ENCODE measurements at places on chromosomes 11 and 22. TPM values are rescaled to one million over a fixed set of nuclear protein-coding genes. Genes with fewer than 3 reads are reported as not detected.

DNA sequence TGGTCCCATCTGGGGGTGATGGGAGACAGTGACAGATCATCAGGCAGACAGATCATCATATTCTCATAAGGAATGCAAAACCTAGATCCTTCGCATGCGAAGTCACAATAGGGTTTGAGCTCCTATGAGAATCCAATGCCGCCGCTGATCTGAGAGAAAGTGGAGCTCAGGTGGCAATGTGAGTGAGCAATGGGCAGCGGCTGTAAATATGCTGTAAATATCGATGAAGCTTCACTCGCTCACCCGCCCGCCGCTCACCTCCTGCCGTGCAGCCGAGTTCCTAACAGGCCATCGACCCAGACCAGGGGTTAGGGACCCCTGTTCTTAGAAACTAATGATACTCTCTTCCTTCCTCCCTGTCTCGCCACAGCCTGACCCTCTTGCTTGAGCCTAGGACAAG, 9.4 kb upstream of the PLA2G6 start:
- no peak for DNase-seq

DNA sequence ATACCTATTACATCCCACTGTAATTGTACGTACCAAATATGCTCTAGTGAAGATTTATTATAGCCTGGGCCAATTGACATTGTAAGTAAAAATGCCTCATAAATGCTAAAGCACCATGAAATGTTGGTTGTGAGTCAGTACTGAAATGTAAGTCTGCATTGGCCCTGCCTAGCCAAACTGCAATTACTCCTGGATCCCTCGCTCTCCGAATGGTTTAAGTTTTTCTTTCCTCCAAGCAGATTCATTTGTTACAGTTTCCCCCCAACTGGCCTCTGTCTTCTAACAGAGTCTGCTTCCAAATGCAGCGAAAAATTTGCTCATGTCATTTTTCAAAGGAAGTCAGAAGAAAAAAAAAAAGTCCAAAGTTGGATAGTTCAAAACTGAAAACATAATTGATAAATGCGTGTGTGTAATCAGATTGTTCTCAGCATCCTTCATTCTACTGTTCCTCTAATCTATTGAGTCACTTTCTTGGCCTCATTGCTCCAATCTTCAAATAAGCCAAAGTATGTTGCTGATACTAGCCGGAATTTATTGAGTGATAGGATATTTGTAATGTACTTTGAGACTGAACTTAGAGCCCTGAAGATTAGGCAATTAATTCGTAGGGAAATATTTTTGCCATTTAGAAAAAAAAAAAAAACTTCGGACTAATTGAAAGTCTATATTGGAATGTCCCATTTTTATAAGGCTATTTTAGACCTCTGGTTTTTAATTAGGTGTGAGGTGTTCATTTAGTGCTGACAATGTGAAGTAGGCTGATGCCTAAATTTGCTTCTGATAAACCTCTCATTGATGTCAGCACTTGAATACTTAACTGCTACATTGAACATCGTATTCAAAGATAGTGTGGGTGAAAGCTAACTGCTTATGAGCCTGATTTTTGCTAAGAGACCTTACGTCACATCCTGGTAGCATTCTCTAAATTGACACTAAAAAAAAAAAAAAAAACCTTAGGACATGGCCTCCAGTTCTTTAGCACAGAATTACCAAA, 93.4 kb downstream of the WT1 start:
- no peak for DNase-seq

GRCh38 chr22:36351921-36352802, 35.6 kb downstream of the MYH9 start:
- peak; percentile 51 for DNase-seq

DNA sequence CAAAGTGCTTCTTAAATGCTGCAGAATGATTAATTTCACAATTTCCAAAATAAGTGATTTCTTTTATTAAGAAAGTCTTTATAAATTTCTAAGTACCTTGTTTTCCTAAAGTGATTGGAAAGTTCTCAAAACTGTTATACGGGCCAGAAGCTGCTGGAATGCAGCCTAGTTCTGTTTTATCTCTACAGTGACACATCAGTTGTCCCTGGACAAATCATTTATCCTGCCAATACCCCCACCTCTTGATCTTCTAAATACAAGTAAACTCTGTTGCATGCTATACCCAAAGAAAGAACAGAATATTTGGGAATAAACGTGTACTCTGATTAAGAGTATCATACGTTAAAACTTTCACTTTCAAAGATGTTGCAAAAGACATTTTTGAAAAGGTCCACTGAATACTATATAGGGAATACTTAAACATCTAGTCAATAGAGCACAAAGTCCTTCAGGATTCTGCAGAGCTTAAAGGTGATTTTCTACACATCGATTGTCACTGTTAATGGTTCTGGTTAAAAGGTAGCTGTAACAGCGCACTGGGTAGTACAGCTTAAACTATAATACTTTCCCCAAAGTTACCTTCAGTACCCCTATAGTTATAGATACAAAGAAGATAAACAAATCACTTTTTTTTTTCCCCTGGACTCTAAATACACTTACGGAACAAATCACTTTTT, 92.1 kb upstream of the APOA1 start:
- DNase-seq: no peak

- DNase-seq: peak; percentile 20
Observed at GRCh38 chr11:42066113-42066512, 606.7 kb upstream of the LRRC4C start.

DNA sequence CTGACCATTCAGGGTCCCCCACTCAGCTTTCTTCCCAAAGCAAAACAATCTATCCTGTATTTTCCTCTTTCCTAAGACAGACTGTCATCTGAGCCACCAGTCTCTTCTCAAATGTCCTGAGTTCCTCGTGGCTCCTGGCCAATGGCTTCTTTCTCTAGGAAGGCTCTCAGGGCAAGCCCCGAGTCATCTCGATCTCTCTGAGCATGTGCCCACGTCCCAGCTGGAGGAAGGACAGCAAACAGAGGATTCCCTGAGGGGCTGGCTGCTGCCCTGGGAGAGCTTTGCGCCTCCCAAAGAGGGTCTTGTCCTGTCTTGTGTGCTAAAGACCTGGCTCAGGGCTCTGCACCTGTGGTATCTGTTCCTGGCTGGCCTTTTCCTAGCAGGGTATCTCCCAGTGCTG, 8.3 kb downstream of the SLC37A2 start:
- DNase-seq: no peak

The OOSP1 gene
- not detected for total RNA-seq

DNA sequence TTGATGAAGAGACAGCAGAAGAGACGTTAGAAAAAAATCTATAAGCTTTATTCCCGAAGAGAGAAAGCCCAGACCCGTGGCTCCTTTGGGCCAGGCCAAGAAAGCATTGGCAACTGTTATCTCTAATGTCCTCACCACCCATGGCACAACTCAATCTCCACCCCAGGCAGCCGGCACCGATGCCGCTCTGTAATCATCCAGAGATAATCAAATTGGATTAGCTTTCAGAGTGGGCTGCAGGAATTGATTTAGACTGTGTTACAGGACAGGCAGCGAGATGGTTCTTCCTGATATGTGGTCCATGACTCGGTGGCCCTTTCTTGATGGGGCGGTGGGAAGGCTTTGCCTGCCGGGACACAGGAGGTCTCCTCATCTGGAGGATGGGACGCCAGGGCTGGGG, 383.9 kb downstream of the TBC1D22A start:
- DNase-seq: no peak

The C11orf16 gene
- total RNA-seq: not detected

DNA sequence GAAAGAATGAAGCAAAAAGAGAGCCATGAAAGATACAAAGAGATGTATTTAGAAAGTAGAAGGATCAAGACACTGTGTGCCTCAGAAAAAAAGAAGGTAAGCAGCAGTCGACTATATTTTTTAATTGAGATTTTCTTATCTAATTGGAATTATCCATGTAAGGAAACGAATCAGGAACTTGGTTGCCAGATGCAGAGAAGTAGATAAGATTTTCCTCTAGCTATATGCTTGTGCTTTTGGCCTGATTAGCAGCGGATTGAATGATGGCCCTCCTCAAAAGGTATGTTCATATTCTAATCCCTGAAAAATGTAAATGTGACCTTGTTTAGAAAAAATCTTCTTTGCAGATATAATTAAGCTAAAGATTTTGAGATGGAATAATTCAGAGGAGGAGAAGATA, 43.9 kb upstream of the CARD18 start:
- no peak for DNase-seq

GRCh38 chr11:119664063-119664572, 64.9 kb downstream of the NECTIN1 start:
- DNase-seq: no peak

The USP2 gene
- total RNA-seq: 0.27 TPM

GRCh38 chr22:46023558-46023981, 46.6 kb upstream of the WNT7B start:
- no peak for DNase-seq

The MORC2 gene
- total RNA-seq: 23.8 TPM

DNA sequence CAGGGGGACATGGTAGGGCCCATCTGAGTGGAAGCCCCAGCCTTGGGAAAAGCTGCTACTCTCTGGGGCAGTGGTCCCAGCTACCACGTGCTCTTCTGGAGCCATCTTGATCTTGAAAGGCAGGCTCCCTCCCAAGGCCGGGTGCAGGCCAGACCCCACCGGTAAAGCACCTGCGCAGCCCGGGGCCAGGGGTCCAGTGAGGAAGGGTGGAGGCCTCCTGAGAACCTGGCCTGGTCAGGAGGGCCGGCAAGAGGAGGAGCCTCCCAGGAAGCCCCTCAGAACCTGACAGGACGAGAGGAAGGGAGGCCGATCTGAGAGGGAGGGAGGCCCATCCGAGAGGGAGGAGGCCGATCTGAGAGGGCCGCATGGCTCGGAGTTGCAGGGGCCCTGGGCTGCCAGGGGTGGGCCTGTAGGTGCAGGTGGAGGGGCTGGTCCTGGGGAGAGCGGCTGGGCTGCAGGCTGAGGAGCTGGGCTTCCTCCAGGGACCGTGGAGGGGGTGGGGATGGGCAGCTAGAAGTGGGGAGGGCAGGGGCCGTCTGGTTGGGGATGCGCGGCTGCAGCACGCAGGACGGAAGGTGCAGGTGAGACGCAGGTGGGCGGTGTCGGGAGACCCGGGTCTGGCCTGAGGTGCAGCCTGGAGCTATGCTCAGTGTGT, 529 bp downstream of the GRAMD4 start:
- DNase-seq: no peak

GRCh38 chr11:38842991-38843390, 2245.0 kb upstream of the RAG2 start:
- no peak for DNase-seq

DNA sequence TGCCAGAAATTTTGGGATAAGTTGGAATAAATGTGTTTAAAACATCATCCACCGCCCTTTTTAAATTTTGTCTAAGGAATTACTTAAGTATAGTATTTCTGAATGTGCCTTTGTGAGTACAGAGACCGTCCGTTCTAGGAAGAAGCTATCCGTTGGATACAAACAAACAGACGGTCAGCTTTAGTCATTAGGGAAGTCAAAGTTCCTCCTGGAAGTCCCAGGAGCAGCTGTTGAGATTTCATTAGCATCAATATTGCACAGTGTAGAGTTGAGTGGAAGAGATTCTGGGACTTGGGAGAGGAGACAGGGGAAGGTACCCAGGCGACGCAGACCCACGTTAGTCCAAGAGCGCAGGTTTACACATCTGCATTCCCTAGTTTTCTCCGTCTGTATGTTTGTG, 15.7 kb upstream of the ADSL start:
- DNase-seq: no peak

GRCh38 chr11:23586173-23586572, 725.9 kb upstream of the CCDC179 start:
- no peak for DNase-seq

The C22orf31 gene
- total RNA-seq: not detected

DNA sequence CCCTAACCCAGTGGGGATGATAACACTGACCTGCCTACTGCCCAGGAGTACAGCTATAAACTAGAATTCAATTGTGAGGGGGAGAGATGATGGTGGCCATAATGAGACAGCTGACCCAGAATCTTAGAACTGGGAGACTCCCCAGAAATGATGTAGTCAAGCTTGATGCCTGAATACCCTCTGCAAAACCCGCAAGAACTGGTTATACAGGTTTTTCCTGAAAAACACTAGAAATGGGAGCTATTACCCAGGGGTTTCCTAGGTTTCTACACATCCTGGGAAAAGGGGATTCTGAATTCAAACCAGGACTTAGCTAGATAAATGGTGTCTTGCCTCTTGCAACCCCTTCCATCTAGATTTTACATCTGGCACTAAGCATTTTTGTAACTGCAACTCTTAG, 113.8 kb upstream of the NARS2 start:
- peak; percentile 67 for DNase-seq

The KCNK7 gene
- total RNA-seq: 0.27 TPM

DNA sequence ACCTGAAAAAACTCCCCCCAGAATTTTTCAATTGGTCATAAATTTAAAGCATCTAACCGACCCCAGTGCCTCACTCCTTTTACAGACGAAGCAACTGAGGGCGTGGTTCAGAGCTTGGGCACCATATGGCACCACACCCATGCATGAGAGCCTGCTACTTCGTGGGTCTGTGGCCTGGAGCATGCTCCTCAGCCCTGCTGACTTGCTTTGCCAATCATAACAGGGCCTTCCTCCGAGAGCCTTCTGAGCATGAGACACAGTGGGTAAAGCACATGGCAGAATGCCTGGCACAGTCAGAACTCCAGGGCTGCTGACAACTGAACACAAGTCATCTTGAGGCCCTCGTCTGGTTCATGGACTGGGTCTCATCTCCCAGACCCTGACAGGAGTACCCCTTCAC, 33.3 kb downstream of the HIRA start:
- DNase-seq: no peak

DNA sequence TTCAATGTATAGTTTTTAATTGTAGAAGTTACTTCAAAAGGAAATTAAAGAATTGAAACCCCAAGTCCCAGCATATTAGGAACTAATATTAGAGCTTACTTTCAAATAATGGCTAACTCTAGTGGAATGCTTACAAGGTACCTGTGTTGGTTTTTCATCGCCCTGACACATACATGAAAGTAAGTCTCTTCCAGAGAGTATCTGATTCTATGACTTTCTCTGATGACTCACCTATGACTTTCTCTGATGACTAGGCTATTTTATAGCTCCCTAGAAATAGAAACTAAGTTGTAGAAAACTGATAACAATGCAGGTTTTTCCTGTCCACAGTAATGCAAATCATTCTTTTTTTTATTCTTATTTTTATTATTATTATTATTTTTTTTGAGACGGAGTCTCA, 33.6 kb upstream of the MMP7 start:
- peak; percentile 84 for DNase-seq

GRCh38 chr22:49871482-49871881, 17.8 kb downstream of the ZBED4 start:
- DNase-seq: no peak

DNA sequence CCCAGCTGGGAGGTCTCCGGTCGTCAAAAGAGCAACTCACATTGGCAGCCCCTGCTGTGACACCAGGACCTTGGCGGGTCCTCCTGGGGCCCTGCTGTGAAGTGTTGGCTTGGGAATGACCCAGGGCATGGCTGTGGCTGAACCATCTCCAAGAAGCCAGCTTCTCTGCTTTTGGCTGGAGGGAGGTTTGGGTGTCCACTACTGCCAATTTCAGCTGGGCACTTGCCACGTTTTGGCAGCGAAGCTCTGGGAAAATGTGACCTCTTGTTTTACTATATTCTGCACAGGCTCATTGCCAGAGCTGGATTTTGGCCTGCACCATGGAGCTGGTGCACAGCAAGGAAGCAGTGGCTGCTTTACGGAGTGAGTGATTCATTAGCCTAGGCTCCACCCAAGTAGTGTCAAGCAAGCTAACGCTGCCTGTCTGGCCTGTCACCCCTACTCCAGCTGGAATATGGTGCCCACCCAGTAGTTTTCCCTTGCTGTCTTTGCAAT, 24.3 kb upstream of the SMCO4 start:
- DNase-seq: no peak
